ENCODE measurements at places on chromosomes 1 and 21.

GRCh38 chr1:6924891-6925290, 139.6 kb downstream of the CAMTA1 start:
- DNase-seq = no peak

DNA sequence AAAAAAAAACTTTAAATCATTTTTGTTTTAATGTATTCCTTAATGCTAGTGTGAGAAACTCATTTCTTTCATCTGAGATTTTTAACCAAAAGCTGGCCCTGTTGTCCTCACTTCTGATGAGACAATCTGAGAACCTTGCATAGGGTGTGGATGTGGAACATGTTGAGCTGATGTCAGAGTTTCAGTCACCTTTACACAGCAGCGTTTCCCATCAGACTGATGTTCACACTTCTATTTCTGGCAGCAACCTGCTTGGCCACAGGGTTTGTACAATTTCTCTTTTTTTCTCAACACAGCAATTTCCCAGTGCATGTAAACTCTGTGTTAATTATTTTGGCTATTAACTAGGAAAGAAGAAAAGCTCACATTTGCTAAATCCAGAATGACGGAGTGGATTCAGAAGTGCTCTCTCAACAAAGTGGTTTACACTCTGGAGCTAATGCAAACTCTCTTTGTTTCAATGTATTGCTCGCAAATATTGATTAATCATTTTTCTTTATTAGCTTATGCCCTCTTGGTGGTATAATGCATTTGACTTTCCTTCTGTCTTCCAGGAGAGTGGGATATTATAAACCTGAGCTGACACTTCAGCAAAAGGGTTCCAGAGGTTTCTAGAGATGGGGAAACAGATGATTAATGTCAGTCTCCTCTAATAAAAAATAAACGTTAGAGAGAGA, 70.5 kb upstream of the HSPA13 start:
- DNase-seq = no peak

DNA sequence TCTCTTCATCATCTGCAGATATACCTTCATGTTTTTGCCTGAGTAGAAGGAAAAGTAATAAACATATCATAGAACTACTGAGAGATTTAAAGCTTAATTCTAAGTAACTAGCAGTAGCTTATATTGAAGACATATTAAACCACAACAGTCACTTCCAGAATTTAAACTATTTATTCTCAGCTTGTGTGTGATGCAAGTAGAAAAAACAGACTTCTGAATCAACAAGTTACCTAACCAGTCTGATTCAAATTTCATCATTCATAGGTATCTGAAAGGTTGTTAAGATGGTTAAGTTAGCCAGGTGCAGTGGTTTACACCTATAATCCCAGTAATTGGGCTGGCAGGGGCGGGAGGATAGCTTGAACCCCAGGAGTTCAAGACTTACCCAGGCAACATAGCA, 41.9 kb downstream of the SPAG17 start:
- DNase-seq = no peak

DNA sequence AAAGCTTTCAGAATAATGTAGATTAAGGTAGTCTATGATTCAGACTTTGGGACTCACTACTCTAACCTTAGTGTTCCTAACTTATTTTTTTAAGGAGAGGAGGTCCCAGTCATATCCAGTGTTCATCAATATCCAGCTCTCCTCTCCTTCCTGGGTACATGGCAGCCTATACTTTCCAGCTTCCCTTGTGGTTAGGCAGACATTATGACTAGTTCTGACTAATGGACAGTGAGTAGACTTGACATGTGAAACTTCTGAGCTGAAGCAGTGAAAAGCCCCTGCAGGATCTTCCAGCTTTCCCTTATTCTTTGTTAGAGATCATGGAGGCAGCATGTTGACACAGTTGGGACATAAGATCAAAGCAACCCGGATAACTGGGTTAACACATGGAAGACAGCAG, 144.2 kb downstream of the PTPRU start:
- DNase-seq = no peak

GRCh38 chr1:110588486-110588885, 17.7 kb downstream of the KCNA2 start:
- DNase-seq = no peak

DNA sequence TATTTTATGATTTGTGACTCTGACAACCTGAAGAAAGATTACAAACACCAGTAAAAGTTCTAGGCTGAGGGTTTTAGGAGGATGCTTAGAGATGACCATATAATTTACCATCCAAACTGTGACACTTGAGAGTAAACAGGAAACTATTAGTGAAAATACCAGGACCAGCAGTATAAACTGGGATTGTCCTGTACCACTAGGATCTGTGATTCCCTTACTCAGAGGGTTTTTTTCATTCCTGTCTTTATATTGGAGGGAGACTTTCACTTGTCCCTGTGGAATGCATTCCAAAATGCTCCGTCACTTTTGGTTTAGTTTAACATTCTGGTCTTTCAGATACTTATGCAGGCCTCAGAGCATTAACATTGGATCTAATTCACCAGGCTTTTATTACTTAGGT, 482.9 kb downstream of the PTBP2 start:
- DNase-seq = peak; percentile 20

DNA sequence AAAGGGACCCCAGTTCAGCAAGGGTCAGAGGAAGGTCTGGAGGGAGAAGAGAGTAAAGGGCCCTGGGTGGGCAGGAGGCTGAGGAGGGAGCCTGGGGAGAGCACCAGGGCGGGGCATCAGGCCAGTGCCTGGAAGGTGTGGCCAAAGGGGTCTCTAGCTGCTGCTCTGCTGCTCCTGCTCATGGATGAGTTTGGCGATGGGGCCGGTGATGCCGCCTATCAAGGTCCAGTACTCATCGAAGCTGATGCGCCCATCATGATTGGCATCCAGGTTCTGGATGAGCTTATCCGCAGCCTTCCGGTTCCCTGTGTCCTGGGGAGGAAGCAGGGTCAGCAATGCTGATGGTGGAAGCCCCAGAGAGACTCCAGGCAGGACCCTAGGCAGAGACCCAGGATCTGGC, 5.6 kb downstream of the S100A16 start:
- no peak for DNase-seq

GRCh38 chr1:171472183-171472647, 13.1 kb upstream of the PRRC2C start:
- no peak for DNase-seq

GRCh38 chr1:213075725-213076124, 24.7 kb downstream of the RPS6KC1 start:
- no peak for DNase-seq

- DNase-seq = no peak
Measured at GRCh38 chr1:197252973-197253372, 15.1 kb upstream of the CRB1 start.

- DNase-seq = no peak
Measured at GRCh38 chr1:167752219-167752985, 30.6 kb downstream of the MPZL1 start.

DNA sequence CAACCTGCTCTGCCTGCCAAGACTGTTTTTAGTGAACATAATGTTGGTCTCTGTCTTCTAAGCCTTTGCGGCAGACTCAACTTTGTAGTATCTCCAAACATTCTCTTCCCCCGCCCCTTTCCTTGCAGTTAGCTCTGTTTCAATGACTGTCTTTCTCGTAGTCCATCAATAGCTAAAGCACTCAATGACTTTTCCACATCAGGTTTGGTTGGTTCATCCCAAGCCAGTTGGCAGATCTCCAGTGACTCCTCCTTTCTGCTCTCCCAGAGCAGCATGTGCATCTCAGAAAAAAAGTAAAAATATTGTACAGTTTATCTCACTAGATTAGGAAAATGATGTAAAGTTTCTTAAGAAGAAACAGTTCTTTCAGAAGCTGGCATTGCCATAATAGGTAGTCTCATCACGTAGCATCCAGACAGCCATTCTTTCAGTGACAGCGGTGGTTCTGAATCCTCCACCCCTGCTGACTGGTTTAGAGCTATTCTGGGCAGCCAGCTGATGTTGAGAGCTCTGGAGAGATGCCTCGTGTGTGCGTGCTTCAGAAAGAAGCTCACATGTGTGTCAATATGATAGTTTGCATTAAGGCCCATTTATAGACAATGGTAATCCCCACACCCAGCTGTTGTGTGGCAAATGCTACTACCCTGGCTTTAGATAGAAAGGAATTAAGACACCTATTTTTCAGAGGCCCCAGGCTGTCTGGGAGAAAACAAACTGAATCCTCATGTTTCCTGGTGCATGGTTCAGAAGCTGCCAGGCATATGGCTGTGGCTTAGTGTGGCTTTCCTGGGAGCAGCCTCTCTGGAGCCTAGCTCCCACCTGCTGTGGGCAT, 53.2 kb downstream of the CNN3 start:
- peak; percentile 20 for DNase-seq

- no peak for DNase-seq
Measured at GRCh38 chr1:218205721-218206120, 79.4 kb upstream of the RRP15 start.

DNA sequence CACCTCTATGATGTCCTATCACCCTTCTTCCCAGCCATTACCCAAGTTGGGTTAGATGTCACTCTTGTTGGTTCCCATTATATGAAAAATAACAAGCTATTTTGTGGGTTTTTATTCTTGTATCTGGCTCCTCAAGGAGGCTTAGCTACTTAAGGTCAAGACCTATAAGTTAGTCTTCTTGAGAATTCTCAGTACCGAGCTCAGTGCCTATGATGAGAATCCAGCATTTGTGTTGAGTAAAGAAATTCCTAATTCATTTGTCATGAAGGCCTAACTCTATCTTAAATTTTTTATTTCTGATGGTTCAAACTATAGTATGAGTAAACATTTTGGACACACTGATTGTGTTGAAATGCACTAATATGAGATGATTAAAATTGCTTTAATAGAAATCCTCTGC, 15.9 kb downstream of the NUF2 start:
- DNase-seq = no peak

DNA sequence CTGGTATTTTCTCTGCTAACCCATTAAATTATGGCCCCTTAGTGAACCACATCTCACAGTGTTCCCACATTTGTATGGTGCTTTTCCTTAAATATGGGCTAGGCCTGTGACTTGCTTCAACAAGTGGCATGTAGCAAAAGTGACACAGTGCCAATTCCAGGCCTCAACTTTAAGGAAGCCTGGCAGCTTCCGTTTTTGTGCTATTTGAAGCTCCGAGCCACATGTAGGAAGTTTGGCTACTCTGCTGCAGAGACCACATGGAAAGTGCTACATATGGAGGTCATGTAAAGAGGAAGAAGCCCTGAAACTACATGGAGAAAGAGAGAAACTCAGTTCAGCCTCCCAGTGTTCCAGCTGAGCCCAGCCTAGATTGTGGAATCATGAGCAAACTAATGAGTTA, 28.5 kb upstream of the DR1 start:
- DNase-seq = no peak

- no peak for DNase-seq
Measured at GRCh38 chr1:112674986-112675727, 698 bp downstream of the MOV10 start.

DNA sequence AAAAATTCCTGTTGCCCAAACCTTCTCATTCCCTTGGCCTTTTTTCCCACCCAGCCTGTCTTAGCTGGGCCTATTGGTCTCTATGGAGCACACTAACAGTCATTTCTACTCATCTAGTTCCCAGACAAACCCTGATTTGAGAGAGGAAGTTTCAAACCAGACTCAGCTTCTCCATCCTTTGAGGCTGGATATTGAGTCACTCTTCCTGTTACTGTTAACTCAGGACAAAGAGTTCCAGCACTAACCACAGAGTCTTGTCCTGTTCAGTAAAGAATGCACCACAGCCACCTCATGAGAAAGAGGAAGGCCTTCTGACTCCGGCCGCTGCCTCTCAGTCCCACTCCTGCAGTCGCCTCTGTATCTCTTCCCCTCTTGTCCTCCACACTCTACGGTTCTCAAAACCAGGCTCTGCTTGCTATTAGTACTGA, 137.8 kb downstream of the PTPRC start:
- DNase-seq = peak; percentile 76

DNA sequence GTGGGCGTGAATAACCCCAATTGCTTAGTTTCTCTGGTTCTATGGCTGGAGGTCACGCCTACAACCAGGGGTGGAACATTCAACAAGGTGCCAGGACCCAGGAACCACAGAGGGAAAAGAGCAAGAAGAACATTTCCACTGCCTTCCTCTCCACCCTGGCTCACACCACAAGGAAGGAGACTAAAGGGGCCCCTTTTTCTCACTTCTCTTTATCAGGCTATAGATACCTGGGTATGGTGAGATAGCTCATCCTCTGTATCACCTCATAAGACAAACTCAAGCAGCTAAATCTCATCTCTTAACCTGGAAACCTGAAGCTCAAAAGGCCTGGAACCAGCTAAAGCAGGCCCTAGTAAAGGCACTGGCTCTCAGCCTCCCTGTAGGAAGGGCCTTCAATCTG, 438.8 kb upstream of the OLFM3 start:
- no peak for DNase-seq

DNA sequence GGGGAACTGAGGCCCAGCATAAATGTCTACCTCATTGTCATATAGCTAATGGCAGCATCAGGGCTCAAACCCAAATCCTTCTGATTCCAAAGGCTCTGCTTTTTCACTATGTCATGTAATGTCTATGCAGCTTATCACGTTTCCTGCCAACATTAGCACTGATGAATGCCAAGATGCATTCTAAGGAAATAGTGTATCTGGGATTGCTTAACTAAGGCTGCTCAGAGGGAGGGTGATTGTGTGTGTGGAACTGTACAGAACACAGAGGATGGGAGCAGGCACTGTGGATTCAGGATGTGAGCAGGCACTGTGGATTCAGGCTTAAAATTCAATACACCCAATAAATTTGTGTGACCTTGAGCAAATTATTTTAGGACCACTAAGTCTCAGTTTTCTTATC, 456.4 kb upstream of the DEPDC1 start:
- DNase-seq = peak; percentile 1

DNA sequence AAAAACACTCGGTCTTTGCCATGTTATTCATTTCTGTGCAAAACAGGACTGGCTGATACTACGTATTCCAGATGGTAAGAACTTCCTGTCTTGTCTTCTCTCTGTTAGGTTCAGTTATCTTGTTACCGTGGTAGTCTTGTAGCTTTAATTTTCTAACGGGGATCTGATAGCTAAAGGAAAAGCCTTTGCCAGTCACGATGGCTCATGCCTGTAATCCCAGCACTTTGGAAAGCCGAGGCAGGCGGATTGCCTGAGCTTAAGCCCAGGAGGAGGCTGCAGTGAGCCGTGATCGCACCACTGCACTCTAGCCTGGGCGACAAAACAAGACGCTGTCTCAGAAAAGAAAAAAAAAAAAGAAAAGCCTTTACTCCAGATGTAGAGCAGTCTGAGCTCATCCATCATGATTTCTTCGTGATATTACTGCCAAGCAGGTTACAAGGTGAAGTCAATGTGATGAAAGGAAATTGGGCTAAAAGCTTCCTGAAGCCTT, 11.1 kb upstream of the MSTO1 start:
- peak; percentile 44 for DNase-seq

GRCh38 chr1:158496374-158496773, 24.4 kb downstream of the OR10R2 start:
- no peak for DNase-seq

DNA sequence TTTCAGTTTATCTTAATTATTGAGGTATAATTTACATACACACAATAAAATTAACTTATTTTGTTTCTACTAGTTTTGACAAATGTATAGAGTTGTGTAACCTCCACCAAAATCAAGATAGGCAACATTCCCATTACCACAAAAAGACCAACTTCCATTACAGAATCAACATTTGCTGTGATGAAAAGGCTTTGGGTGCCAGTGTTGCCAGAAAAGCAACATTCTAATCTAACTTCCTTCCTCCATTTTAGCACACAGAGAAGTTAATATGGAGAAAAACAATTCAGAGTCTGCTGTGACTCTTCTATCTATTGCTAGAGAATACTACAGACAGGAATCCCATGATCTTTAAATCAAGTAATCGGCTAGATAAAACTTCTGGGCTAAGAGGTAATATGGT, 245.3 kb downstream of the RERE start:
- no peak for DNase-seq

Measured in fibroblast of gingiva (primary cell).